ENCODE measurements at places on chromosomes 7 and 10.

- DNase-seq, result no peak
Observed at GRCh38 chr10:22351131-22351703, 5.9 kb downstream of the SPAG6 start.

DNA sequence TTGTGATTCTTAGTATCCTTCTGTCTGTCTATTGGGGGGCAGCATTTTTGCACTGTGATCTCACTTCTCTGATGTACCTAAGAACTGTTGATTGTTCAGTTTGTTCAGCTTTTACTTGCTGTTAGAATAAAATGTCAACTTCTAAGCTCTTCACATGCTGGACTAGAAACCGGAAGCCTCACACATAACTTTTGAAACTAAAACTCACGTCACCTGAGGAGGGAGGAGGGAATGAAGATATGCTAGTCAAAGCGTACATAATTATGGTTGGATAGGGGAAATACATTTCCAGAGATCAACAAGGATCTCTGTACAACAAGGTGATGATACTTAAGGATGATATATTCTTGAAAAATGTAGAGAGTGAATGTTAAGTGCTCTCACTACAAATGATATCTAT is 609.7 kb downstream of the INHBA start:
- DNase-seq, result no peak

GRCh38 chr7:14504134-14504533 is 398.4 kb downstream of the DGKB start:
- DNase-seq, result no peak

DNA sequence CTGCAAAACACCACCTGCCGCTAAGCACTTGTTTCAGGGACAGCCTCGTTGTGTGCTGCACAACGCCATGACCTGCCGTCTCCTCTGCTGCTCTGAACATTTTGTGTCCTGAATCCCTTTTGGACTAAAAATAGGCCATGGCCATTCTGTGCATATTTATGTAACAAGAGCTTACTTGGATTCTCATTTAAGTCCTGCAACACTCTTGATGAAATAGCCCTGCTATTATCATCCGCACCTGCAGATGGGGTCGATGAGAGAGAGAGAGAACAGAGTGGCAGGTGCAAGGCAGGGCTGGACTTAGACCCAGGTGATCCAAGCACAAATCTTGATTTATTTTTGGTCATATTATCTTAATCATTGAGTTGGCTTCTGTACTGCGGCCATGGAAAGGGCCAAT is 121.2 kb upstream of the PRKCQ start:
- DNase-seq, result no peak
